Activated CD4-positive, alpha-beta T cell treated with anti-CD3 and anti-CD28 coated beads for 24 hours (primary cell): ENCODE measurements at places on chromosomes 4 and X.

- no peak for DNase-seq
Observed at GRCh38 chrX:131402124-131402811, 113.2 kb upstream of the IGSF1 start.

GRCh38 chr4:90769251-90769650 lies 642.1 kb downstream of the CCSER1 start:
- no peak for DNase-seq

DNA sequence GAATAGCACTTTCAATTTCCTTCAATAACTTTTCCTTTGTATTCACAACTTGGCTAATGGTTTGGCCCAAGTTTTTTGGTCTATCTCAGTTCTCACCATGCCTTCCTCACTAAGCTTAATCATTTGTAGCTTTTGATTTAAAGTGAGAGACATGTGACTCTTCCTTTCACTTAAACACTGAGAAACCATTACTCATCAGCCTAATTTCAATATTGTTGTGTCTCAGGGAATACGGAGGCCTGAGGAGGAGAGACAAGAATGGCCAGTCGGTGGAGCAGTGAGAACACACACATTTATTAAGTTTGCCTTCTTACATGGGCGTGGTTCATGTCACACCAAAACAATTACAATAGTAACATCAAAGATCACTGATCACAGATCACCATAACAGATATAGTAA lies 56.7 kb downstream of the TSPAN5 start:
- no peak for DNase-seq

GRCh38 chr4:22877486-22878052 lies 184.8 kb downstream of the GBA3 start:
- DNase-seq: no peak

DNA sequence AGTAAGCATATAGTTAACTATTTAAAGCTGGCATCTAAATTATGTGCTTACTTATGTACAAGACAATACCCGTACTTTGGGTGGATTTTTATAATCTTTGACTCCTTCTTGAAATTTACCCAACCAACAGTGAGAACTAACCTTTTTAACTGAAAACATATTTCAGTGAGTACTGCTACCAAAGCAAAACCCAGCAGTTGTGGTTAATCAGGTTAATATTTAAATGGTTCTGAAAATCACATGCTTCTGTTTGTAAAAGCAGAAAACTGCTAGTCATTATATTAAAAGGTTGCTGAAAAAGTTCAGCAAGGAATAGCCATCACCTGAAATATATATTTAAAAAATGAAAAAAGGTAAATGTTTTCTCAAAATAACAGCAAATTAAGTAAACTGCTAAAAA lies 20.0 kb downstream of the UBE2D3 start:
- no peak for DNase-seq

DNA sequence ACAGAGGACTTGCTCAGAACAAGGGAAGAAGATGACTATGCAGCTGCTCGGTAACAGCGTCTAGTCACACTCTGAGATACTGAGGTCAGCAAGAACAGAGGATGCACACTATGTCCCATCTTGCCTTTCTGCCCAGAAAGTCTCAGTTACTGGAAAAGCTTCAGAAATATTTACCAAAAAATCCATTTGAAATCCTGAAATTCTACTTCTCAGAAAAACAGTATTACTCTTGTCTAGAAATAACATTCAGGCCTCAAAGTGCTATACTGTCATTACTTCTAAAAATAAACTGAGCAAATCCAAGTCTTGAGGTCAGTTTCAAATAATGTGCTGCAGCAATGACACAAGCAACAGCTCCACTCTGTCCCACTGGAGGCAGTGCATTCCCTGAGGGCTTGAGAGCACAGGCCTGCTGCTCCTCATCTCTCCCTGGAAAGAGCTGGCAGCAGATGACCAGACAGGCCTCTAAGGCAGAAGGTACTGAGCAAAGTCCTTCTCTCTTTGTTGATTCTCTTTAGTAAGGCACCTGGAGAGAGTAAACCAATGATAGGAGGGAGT lies 76.9 kb downstream of the CAMK2D start:
- peak; percentile 10 for DNase-seq
